ENCODE measurements at places on chromosomes 1 and 21. TPM values are rescaled to one million over a fixed set of nuclear protein-coding genes. Genes with fewer than 3 reads are reported as not detected.

Gene ABCD3
- 41.6 TPM for total RNA-seq

Gene LCE2B
- total RNA-seq = not detected

Gene FHAD1
- not detected for total RNA-seq

Gene MCOLN3
- not detected for total RNA-seq

Gene CD1B
- not detected for total RNA-seq

Gene GSTM5
- 5.0 TPM for total RNA-seq

Gene FGGY
- 15.1 TPM for total RNA-seq

Gene TSPAN1
- 1.2 TPM for total RNA-seq

Gene CD160
- not detected for total RNA-seq

Gene KPRP
- not detected for total RNA-seq

Gene VAV3
- not detected for total RNA-seq

Gene OR6K3
- not detected for total RNA-seq

Gene ADAM30
- not detected for total RNA-seq

DNA sequence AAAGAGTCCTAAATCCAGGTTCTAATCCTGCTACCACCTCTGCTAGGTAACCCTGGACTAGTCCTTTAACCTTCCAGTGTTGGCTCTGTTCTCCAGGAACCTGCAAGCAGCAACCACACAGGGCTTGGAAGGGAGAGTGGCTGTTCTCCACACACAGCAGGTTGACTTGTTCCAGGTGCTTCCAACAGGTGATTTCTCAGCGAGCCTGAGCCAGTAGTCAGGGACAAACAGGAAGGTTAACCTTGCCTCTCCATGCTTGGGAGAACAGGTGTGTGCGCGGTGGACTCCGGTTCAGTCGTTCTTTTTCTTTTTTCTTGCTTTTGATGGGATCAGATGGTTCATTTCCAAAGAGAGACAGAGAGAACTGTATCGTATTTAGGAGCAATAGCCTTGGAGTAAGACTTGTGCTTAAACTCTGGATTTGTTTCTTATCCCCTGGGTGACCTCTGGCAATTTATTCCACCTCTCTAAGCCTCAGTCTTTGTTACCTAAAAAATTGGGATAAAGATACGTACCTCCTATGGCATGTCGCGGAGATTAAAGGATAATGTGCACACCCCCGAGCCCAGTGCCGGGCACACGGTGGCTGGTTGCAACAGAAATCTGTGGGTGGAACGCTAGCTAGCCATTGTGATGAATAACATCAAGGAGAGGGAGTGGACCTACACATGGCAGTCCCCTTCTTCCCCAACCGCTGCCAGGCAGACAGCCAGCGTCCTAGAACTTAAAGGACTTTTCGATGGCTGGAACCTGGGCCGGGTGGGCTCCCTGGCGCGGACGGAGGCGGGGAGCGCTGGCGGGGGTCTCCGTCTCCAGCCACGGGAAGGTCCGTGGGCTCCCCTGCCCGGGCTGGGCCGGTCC, 583 bp upstream of the CACHD1 start:
- no peak for DNase-seq
- H3K27ac ChIP-seq = no peak overlapping the region
- H3K4me3 ChIP-seq = peak overlapping the region; percentile 93
- H3K36me3 ChIP-seq = no peaks in the 10 kb centered on the region
- H3K27me3 ChIP-seq = peaks cover 12% of the 10 kb centered on the region

- no peak overlapping the region for H3K27ac ChIP-seq
- peaks cover 4% of the 10 kb centered on the region for H3K36me3 ChIP-seq
- no peaks in the 10 kb centered on the region for H3K4me1 ChIP-seq
These were observed 883 bp downstream of the CHODL start for GRCh38 chr21:18245464-18245967.

DNA sequence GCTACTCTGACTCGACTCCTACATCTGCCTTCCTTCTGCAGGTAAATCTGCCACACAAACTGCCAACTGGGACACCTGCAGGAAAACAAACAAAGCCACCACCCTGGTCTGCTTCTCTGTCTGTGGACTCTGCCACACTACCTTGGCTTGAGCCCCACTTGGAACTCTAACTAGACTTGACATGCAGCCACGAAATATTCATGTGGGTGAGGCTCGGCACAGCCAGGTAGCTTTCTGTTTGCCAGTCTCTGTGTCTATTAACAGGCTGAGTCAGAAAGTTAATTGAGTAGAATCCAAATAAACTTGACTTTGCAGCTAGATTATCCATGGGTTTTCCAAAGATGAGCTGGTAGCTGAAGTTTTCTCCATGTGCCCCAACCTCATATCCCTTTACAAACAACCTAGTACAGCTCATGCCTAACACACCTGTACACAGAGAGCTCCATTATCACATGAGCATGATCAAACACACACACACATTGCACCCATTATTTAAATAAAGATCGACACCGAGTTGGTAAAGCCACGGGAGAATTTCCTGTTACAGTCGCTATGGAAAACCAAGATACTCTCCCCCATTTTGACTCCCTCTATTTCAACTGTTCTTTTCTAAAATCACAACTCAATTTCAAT, 808 bp downstream of the C1orf116 start:
- no peak for DNase-seq
- H3K4me1 ChIP-seq = peaks cover 51% of the 10 kb centered on the region
- H3K27ac ChIP-seq = no peak overlapping the region
- H3K27me3 ChIP-seq = peaks cover 2% of the 10 kb centered on the region

DNA sequence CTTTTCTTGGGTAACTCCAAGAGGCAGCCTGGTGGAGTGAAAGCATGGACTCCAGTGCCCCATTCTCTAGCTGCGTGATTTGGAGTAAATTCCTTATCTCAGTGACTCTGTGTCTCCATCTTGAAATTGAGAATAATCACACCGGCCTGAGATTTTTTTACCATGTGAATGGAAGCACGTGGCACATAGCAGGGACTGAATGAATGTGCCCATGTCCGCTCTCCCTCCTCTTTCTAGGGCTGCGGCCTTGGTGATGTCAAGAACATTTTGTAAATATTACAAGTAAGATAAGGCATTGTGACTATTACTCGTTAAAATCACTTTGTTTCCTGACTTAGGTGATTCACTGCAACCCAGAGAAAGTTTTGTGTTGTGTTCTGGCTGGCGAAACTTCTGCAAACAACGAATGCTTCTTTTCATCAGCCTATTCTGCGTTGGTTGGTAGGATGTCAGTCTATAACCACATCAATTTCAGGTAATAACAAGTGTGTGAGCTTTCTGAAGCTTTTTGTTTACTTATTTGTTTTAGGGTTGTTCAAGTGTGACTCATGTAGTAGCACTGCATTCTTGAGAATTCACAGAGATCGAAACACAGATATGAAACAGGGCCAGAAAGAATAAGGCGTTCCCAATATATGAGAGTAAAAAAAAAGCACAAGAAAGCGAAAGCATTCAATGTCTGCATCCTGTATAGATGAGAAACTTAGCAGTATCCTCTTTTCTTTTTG, 135.7 kb upstream of the SLC45A1 start:
- no peaks in the 10 kb centered on the region for H3K27me3 ChIP-seq
- peak overlapping the region; percentile 55 for H3K4me3 ChIP-seq
- peaks cover 19% of the 10 kb centered on the region for H3K36me3 ChIP-seq
- H3K27ac ChIP-seq = peak overlapping the region; percentile 30
- H3K4me1 ChIP-seq = peaks cover 15% of the 10 kb centered on the region
- DNase-seq = peak; percentile 39

GRCh38 chr1:97457446-97458089, 463.3 kb downstream of the DPYD start:
- no peak overlapping the region for H3K4me3 ChIP-seq
- no peak for DNase-seq
- peaks cover 6% of the 10 kb centered on the region for H3K36me3 ChIP-seq

- H3K4me3 ChIP-seq = peak overlapping the region; percentile 83
- peaks cover 34% of the 10 kb centered on the region for H3K4me1 ChIP-seq
- no peaks in the 10 kb centered on the region for H3K36me3 ChIP-seq
- H3K27ac ChIP-seq = peak overlapping the region; percentile 51
- DNase-seq = peak; percentile 42
These were observed 5.5 kb downstream of the RIPK4 start for GRCh38 chr21:41761211-41761933.

GRCh38 chr1:34696230-34696629, 58.6 kb upstream of the GJB5 start:
- no peaks in the 10 kb centered on the region for H3K36me3 ChIP-seq
- peak; percentile 17 for DNase-seq
- no peak overlapping the region for H3K4me3 ChIP-seq
- H3K27me3 ChIP-seq = peaks cover 4% of the 10 kb centered on the region
- H3K4me1 ChIP-seq = no peaks in the 10 kb centered on the region

DNA sequence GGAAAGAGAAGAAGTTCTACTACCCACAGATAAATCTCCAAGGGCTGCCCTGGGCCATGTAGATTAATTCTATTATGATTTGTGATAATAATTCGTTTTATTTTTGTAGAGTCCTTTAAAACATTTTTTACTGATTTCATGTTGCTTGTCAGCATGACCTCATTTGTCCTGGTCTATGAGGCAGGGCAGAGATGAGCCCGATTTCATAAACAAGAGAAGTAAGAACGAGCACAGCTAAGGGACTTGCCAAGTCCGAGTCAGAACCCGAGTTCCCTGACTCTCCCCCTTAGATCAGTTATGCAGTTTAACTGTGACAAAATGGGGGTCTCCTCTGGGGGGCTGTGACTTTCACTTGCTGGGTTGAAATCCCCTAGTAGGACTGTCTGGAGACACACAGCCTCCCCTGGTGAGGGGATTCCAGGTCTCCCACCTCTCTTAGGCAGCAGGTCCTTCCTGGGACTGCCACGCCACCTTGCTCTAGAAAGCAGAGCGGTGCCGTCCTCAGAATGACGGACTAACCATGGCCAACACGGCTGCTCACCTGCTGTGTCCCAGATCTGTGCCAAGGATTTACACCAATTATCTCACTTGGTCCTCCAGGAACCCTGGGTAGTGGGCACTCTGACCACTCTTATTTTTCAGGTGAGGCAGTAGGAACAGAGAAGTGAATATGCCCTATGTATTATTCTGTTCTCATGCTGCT, 31.0 kb upstream of the SOX13 start:
- peaks cover 14% of the 10 kb centered on the region for H3K4me1 ChIP-seq
- no peak overlapping the region for H3K4me3 ChIP-seq
- peaks cover 10% of the 10 kb centered on the region for H3K27me3 ChIP-seq
- no peak overlapping the region for H3K27ac ChIP-seq
- DNase-seq = no peak

- no peak for DNase-seq
- no peaks in the 10 kb centered on the region for H3K36me3 ChIP-seq
- H3K4me3 ChIP-seq = no peak overlapping the region
- H3K27me3 ChIP-seq = peaks cover 20% of the 10 kb centered on the region
- H3K27ac ChIP-seq = no peak overlapping the region
These were observed 141.9 kb downstream of the FCRL5 start for GRCh38 chr1:157410457-157410856.

DNA sequence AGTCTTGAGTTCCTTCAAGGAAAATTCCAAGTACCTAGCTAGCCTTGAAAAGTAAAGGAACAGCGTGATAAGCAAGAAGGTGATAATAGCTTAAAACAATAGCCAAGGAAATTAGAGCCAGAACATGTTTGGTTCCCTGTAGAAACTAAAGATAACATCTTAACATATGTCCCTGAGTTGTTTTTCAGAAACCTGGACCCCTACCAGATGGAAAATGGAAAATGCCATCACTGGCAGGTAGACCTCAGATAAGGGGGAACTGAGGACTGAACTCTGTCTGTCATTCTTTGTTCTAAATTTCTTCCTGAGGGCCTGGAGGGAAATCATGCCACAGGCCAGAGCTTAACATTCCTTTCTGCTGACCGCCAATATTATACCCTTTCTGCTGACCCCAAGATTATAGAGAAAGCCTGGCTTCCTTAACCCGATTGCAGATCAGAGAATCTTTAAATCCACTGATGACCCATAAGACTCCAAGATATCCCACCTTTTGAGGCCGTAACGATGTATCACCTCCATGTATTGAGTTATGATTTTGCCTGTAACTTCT, 23.4 kb downstream of the CNIH3 start:
- peaks cover 99% of the 10 kb centered on the region for H3K4me1 ChIP-seq
- H3K27me3 ChIP-seq = peaks cover 1% of the 10 kb centered on the region
- peaks cover 39% of the 10 kb centered on the region for H3K36me3 ChIP-seq
- peak overlapping the region; percentile 60 for H3K27ac ChIP-seq
- DNase-seq = no peak
- H3K4me3 ChIP-seq = peak overlapping the region; percentile 2

- H3K4me1 ChIP-seq = no peaks in the 10 kb centered on the region
- H3K36me3 ChIP-seq = peaks cover 36% of the 10 kb centered on the region
- H3K4me3 ChIP-seq = no peak overlapping the region
- DNase-seq = no peak
- H3K27me3 ChIP-seq = no peaks in the 10 kb centered on the region
- H3K27ac ChIP-seq = no peak overlapping the region
These were observed 13.0 kb upstream of the ATP13A2 start for GRCh38 chr1:17024721-17025120.

GRCh38 chr1:170073893-170074249, 624 bp downstream of the KIFAP3 start:
- peak overlapping the region; percentile 90 for H3K27ac ChIP-seq
- peaks cover 62% of the 10 kb centered on the region for H3K4me1 ChIP-seq
- DNase-seq = no peak
- peaks cover 16% of the 10 kb centered on the region for H3K36me3 ChIP-seq
- no peaks in the 10 kb centered on the region for H3K27me3 ChIP-seq

GRCh38 chr1:10932088-10932487, 80.4 kb upstream of the TARDBP start:
- no peak overlapping the region for H3K4me3 ChIP-seq

DNA sequence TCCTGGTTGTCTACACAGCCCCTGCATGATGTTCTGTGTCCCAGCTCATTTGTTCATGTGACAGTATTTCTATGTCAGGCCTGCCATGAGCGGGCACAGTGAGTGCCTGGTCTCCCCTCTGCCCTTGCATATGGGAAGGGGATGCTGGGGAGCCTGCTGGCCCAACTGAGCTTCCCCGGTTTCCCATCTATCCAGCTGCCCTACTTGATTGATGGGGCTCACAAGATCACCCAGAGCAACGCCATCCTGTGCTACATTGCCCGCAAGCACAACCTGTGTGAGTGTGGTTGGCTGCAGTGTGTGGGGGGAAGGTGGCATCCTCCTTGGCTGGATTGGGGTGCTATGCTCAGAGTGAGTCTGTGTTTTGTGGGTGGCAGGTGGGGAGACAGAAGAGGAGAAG, 1.5 kb downstream of the GSTM4 start:
- no peak overlapping the region for H3K27ac ChIP-seq
- H3K4me1 ChIP-seq = peaks cover 20% of the 10 kb centered on the region
- DNase-seq = no peak
- H3K36me3 ChIP-seq = 0 out of 2 replicates have a peak, but pooled peaks cover 9% of the 10 kb centered on the region

GRCh38 chr1:167476061-167476460, 42.3 kb downstream of the CD247 start:
- DNase-seq = no peak
- H3K4me3 ChIP-seq = no peak overlapping the region
- peaks cover 34% of the 10 kb centered on the region for H3K27me3 ChIP-seq
- no peaks in the 10 kb centered on the region for H3K4me1 ChIP-seq
- no peaks in the 10 kb centered on the region for H3K36me3 ChIP-seq

DNA sequence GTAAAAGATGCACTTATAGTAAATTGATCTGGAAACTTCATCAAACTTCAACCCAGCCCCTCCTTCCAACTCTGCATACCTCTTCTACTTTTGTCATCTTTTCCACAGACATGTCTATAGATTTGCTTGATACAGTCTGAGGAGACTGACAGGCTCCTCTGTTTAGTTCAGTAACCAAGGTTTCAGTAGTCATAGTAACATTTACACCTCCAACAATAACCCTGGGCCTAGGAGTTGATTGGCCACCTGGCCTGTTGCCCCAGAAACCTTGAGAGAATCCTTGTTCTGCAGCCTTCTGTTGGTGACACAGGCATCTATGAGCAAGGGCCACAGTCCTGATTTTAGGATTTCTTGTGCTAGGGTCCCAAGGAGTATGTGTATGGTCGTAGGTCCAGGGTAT, at the start of gene CFAP141:
Gene CFAP141, minus strand, starts transcription at position 138 of the 400 bp plus-strand sequence. Its CDS starts 26 bp downstream, at position 112.
- peaks cover 4% of the 10 kb centered on the region for H3K27me3 ChIP-seq
- no peak within 1 kb of the TSS for H3K4me3 ChIP-seq
- H3K4me1 ChIP-seq = peaks cover 17% of the 10 kb centered on the region
- H3K36me3 ChIP-seq = peaks cover 31% of the 10 kb centered on the region
